ENCODE measurements at places on chromosomes 16 and 17.

DNA sequence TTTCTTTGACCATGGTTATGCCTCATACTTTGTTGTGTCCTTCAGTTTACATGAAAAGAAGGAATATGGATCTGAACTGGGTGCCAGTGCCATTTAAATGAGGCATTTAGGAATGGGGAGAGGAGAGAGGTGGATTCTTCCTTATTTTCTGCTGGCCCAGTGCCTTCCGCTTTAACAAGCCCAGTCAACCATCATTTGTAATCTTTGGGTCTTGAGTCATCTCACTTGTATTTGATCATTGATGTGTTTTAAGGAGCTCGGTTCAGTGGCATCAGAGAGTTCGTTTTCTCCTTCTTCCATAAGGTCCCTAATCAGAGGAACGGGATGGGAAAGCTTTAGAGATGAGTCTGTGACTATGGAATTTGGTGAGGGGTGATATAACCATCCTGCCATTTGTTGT lies 334.9 kb downstream of the WWOX start:
- DNase-seq = no peak

GRCh38 chr16:27066668-27067537 lies at the start of gene C16orf82:
Gene C16orf82, plus strand, starts transcription at chr16:27066927.
- no peak for DNase-seq

GRCh38 chr16:14510939-14511799 lies 118.9 kb downstream of the PARN start:
- no peak for DNase-seq

DNA sequence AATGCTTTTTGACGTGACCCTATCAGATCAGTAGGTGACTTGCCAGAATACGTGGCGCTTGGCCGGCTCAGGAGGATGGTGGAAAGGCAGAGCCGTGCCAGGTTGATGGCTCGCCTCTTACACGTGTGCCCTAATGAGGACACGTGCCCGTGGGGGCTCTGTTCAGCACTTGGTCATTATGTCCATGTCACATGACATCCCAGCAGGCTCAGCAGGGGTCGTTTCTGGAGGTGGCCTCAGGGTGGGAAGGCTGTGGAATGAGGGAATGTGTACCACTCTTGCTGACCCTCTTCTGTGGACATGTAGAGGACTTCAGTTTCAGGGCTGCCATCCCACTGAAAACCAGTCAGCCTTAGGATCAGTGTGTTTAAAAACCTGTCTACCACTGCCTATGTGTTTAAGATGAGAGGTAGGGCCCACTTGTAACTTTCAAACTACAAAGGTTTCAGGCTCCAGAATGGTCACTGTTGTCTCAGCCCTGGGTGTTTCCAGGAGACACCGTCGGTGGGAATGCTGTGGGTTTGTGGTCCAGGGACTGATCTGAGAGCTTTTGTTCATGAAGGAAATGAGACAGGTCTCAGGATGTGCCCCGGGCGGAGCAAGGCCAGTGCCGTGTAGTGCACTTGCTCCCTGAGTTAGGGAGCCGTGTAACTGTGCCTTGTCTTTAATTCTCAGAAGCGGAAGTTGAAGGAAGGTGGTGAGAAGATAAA lies 12.1 kb downstream of the UBN1 start:
- no peak for DNase-seq

DNA sequence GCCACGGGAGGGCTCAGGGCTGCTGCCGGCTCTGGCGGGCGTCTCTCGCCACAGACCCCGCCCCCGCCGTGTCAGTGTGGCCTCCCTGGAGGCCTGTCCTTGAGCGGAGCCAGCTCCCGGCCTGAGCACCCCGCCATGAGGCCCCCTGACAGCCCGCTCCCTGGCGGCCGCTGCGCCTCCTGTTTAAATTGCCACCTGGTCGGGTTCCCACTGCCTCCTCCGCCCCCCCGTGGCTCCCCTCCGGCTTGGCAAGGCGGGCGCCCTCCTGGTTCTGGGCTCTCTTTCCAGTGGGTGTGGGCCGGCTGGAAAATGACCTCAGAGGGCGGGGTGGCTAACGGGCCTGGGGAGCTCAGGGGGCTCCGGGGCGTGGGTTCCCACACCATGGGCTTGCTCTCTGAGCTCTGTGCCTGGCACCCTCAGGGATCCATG lies 42.1 kb upstream of the SSTR5 start:
- DNase-seq = no peak

DNA sequence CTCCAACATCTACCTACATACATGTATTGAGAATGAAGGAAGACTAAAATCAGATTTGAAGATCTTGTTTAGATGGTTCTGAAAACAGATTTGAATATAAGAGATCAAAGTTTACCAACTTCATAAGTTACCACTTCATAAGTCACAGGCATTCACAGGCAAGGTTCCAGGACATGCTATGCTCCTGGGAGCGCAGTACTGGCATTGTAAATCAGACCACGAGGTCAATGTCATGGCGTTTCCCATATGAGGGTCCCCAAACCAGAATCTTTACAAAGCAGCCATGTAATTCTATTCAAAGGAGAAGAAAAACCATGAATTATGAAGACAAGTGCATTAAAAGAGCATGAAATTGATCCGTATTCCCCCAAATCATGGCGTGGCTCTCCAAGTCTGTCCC lies 3.0 kb downstream of the CDH11 start:
- no peak for DNase-seq

DNA sequence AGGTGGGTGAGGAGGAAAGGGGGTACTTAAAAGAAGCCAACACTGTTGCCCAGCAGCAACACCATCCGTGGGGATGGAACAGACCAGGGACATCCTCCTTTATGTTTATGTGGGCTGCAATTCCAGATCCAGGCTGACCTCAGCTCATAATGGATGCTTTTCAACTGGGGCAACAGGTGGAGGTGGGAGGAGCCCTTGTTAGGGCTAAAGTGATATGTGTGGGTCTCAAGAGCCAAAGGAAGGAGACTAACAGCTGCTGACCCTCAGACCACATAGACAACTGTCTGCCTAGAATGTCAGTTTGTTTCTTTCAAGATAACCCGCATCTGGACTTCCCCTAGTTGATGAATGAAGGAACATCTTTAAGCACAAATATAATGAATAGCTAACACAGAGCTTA lies 2.0 kb upstream of the INPP5K start:
- DNase-seq = no peak
